GM12892 (cell line): ENCODE measurements at places on chromosomes 11 and 22.
A peak's percentile ranks its signal among the peaks of the same experiment; 100 is the strongest.

DNA sequence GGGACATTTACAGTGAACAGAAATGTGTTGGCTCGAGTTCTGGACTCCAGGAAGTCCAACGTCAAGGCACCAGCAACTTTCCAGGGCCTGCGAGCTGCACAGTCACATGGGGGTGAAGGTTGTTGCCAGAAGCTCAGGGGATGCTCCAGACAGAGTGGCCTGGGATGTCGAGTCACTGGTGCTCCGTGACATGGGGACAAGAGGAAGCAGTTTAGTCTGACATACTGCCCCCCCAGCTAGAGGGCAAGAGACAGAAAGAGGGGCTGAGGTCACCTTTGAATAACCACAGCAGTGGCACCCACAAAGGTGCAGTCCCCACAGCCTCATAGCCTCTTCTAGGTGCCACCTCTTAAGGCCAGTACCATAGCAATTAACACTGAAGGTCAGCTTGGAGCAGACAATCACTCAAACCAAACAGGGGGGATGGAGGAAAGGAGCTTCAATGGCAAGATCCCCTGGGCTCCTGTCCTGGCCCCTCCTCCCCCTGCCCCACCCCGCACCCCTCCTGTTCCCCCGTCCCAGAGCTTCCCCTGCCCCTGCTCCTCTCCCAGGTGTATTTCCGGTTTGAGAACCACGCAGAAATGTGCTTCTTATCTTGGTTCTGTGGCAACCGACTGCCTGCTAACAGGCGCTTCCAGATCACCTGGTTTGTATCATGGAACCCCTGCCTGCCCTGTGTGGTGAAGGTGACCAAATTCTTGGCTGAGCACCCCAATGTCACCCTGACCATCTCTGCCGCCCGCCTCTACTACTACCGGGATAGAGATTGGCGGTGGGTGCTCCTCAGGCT is 3.8 kb downstream of the APOBEC3D start:
- DNase-seq: no peak

DNA sequence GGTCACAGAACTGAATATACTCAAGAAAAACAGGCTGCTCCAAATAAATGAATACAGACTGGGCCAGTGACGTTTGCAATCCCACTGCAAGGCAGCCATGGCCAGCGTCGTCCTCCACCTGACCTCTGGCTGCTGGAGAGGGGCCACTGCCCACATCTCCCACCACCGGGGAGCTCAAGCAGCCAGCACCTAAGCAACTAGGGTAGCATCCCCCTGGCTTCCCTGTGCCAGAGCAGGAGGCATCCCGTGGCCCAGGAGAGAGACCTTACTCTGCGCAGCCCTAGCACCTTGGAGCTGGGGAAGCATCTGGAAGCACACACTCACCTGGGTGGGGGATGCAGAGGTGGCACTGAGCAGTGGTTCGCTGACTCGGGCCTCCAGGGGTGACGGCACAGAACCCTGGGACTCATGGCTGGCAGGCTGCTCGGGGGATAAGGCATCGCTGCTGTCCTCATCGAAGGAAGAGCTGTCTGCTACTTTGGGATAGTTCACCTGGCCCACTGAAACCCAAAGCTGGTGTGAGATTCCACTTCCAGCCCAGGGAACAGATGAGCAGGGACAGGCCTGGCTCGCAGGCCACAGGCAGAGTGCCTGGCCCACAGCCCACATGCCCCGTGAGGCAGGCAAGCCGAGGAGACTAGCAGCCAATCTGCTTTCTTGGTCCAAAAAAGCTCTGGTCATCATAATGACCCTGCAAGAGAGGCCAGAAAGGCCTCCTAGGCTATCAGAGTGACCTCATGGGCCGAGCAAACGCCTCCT is 53.7 kb downstream of the SGSM3 start:
- DNase-seq: no peak

DNA sequence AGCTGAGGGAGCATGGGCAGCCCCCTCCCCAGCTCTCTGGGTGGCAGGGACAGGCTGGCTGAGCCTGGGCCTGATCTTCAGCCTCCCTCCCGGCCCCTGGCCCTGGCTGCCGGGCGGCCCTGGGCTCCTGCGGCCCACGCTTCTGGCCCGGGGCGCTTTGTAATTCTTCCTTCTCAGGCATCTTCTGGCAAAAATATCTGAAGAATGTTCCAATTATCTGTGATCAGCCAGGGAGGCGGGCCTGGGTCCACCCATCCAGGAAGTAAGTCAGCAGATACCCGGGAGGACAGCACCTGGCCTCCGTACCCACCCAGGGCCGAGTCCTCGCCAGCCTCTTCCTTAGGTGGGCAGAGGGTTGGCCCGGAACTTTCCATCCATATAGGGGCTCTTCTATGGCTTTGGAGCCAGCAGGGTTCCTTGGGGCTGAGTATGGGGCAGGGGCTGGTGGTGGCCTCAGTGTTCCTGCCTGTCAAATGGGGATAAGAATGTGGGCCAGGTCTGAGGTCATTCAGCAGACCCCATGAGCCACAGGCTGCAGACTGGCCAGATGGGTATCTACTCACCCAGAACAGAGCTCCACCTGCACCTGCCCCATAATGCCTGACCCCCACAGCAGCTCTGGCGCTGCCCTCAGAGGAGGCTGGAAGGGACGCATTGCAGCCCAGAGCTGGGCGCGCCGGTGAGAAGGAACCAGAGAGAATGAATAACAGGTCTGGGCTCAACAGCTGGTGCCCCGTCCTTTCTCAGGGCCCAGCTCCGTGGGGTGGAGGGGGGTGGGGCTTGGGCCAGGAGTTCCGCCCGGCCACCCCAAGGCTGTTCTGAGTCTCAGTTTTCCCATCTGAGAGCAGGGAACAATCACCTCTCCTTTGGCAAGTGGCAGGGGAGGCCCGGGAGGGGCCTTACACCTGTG is 16.2 kb downstream of the WNT7B start:
- no peak for DNase-seq

DNA sequence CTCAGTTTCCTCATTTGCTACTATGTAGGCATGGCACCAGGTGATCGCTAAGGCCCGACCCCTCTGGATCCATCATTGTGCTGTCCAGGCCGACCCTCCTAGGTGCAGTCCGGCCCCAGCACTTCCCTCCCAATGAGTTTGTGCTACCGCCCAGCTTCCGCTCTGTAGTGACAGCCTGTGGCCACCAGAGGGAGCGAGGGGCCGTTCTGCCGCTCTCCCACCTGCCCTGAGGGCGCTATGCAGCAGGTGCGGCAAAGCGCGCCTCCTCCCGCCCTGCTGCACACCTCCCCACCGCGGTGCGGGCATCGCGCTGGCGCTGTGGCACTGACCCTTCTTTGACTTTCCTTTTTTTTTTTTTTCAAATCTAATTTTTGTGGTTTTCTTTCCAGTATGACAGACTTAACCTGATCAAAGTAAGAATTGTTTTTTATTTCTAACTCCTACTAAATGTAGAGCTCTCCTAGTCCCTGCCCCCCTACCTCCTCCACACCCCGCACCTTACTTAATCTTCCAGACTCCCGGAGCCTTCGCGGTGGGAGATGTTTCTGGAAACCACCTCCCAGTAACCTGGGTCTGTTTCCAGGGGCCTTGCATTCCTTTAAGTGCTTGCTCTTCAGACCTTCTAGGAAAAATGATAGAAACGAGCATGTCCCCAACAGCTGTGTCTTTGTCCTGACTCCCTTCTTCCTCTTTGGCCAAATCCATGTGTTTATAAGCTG is 73.7 kb downstream of the SCN3B start:
- DNase-seq: peak; percentile 81

- no peak for DNase-seq
Measured at GRCh38 chr11:86486261-86487030, 111.8 kb downstream of the CCDC81 start.

DNA sequence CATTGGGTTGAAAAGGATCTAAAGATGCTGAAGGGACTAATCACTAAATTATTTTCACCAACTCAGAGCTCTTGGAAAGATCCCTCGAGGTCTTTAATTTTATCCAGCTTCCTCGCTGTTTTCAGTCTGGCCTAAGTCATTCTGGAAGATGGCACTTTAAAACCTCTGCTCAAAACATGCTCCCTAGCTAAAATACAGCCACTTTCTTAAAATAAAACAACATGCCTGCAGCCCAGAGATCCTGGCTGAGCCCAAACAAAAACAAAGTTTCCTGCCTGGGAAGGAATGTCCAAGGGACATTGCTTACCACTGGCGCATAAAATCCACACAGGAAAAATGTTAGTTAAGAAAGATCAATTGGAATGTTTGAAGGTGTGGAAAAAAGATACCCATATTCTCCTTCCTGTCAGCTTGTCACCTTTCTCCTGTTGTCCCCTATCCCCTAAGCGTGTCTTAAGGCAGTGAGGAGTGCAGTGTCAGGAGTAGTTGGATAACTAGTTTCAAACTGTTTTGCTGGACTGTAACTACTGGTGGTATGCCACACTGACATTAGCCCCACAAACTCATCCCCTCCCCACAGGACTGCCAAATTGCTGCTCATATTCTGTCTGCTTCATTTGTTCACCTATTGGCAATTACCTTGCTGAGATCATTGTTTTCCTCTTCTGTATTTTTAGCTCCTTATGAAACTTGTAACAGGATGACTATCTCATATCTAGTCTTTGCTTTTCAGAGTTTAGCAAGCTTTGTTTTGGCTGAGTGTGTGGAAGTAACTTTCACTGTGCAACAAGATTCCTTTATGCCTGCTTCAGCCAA is 108.3 kb upstream of the SESN3 start:
- DNase-seq: no peak

GRCh38 chr11:118277312-118277711 is 13.2 kb upstream of the MPZL2 start:
- DNase-seq: no peak

GRCh38 chr11:79397252-79397651 is 43.6 kb downstream of the TENM4 start:
- DNase-seq: no peak

- no peak for DNase-seq
Measured at GRCh38 chr11:48011798-48012391, 31.5 kb downstream of the PTPRJ start.

DNA sequence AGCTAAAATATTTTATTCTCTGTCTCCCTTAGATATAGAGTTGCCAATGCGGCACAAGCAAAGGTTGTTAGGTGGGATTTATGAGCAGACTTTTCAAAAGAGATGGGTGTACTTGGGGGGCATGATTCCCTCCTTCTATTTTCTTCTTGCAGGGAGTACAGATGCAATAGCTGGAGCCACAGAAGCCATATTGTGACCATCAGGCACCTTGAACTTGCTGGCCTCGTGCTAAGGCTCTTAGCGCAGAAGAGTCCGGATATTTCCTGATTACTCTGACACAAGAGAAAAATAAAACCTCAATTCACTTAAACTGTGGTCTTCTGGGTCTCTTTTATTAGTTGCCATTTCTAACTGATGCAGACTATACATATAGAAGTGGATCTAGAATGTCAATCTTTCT is 547.4 kb downstream of the MIAT start:
- no peak for DNase-seq

DNA sequence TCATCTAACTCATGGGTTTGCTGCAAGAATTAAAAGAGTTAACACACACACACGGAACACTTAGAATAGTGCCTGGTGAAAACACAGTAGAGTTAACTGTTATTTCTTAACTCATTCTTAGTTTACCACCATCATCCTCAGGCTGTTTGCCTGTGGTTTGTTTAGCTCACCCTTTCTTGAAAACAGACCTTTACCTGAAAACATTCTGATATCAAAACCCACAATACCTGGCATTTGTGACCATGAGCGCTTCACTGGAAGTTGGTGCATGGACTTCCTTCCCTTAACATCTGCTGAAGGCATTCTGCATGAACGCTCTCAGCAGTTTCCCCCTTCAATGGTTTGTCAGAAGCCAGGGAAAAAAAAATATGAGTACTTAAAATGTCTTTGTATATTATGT is 256.0 kb downstream of the ETS1 start:
- DNase-seq: no peak

DNA sequence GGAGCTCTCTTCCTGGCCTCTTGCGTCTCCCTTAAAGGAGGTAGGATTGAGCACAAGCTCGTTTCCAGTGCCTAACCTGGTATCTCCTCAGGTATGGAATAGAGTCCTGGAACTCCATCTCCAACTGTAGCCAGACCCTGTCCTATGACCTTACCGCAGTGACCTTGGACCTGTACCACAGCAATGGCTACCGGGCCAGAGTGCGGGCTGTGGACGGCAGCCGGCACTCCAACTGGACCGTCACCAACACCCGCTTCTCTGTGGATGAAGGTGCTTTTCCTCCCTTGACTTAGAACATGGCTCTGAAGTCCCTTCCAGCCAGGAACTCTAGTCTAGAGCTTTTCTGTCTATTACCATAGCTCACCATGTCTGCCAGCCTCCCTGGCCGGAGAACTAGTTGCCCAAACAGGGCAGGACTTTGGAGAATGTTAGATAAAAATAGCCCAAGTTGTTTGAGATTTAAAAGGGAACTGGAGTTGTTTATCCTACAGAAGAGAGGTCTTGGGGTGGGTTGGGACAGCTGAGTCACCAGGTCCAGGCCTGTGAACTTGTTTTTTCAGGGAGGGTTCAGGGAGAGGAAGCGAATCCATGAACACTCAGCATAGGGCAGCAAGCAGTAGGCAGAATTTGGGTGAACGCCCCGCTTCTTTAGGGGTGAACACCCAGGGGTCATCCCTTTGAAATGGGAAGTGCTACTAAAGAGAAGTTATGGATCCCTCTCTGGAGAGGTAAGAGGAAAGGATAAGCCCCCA is 3.3 kb downstream of the IL10RA start:
- DNase-seq: no peak

GRCh38 chr11:112352907-112353306 is 92.2 kb upstream of the PLET1 start:
- no peak for DNase-seq

- DNase-seq: no peak
Measured at GRCh38 chr11:6693342-6694228, 10.4 kb upstream of the MRPL17 start.

GRCh38 chr11:108804511-108804910 is 139.6 kb downstream of the DDX10 start:
- no peak for DNase-seq

DNA sequence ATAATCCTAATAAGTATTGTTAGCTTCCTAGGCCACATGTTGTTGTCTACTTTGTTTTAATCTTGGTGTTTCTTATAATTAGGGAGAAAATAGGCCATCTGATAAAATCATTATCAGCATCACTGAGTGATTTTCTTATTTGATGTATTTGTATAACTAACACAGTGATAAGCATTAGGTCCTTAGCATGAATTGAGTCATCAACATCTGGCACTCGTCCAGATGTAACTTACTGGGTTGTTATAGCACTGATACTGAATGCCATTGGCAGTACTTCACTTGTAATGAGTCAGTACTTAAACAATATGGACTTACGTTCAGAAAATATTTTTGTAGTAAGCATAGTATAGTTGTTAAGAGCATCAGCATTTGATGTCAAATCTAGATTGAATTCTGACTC is 16.2 kb downstream of the API5 start:
- no peak for DNase-seq

- no peak for DNase-seq
Measured at GRCh38 chr22:25094579-25094978, 105.1 kb upstream of the CRYBB3 start.
